Activated CD4-positive, CD25-positive, alpha-beta regulatory T cell (primary cell): ENCODE measurements at places on chromosomes 12 and 14.
A peak's percentile ranks its signal among the peaks of the same experiment; 100 is the strongest.

- no peak for DNase-seq
Observed at GRCh38 chr12:2650261-2651067, 144.3 kb upstream of the FKBP4 start.

DNA sequence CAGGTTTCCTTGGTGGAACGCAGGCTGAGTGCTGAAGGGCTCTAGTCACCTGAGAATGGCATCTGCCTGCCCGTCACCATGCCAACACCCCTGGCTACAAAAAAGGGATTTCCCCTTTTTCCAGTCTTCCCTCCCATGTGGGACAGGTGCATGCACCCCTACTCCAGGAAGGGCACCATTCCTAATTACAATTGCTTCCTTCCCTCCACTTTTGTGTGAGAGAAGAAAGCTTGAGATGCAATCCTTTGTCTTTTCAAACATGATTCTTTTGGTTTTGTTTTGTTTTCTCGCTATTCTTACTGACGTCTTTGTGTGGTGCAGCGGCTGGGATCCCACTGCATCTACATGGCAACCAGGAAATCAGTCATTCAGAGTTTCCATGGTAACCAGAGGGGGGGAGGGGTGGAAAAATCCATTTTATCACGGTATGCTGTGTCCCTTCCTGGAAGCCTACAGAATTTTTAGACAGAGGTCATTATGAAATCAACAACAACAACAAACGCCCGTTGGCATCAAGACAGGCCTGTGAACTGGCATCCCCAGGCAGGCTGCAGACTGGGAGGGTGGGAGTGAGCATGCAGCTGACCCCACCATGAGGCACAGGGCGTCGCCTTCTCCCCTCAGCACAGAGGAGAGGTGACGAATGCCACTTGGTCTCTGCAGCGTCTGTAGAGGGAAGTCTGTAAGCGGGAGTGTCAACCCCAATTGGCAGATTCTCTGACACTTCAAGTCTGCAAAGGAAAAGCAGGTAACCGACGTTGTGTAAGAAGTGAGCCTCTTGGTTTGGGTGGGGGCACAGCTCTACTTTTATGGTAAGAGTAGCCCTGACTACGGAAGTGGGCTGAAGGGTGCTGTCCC lies 13.6 kb upstream of the GNG2 start:
- DNase-seq, result peak; percentile 72

DNA sequence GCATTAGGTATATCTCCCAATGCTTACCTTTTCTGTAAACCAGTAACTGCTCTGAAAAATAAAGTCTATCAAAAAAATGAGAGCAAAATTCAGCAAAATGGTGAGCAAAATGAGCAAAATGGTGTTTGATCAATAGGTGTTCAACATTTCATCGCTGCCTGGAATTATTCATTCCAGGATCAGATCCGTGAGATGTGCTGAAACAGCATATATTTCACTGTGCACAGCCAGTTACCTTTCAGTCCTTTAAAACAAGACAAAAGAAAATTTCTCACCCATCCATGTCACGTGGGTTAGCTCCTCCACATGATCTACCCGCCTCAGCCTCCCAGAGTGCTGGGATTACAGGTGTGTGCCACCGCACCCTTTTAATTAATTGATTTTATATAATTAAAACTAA lies 8.1 kb upstream of the FGF23 start:
- DNase-seq, result no peak

DNA sequence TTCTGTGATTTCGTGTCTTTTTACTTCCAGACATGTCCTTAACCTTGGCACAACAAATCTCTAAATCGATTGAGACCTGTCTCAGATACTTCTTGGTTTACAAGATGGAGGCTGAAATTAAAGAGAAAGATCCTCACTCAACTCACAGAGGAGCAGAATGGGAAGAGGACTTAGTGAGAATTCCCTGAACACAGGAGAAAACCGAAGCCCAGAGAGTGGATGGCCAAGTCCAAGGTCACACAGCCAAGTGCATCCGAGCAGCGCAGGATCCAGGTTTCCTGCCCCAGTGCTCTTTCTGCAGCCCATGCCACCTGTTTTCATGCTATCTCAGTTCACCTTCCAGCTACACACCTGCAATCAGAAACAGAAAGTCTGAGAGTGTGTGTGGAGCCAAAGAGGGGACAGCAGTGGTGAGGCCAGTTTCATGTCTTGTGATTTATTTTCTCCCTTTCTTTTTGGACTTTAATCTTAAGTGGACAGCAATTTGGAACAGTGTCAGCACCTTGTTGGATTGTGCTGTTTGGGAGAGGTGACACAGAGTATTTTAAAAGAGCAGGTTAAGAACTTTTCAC lies 22.9 kb upstream of the TCL1B start:
- no peak for DNase-seq

DNA sequence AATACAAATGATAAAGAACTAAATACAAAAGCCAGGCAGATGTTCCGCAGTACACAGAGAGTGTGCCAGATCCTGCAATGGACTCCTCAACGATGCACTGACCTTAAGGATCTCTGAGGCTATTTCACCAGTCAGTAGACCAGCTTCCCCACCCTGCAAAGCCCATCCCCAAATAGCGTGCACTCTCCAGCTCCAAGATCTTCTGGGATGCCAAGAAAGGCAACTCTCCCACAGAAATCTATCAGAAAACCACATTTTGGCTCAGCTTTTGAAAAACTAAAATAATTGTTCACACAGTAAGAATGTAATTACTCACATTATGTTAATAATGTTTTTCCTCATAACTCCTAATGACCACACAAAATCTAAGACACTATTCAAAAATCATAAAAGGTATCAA lies 90.4 kb downstream of the PPP2R5E start:
- no peak for DNase-seq

DNA sequence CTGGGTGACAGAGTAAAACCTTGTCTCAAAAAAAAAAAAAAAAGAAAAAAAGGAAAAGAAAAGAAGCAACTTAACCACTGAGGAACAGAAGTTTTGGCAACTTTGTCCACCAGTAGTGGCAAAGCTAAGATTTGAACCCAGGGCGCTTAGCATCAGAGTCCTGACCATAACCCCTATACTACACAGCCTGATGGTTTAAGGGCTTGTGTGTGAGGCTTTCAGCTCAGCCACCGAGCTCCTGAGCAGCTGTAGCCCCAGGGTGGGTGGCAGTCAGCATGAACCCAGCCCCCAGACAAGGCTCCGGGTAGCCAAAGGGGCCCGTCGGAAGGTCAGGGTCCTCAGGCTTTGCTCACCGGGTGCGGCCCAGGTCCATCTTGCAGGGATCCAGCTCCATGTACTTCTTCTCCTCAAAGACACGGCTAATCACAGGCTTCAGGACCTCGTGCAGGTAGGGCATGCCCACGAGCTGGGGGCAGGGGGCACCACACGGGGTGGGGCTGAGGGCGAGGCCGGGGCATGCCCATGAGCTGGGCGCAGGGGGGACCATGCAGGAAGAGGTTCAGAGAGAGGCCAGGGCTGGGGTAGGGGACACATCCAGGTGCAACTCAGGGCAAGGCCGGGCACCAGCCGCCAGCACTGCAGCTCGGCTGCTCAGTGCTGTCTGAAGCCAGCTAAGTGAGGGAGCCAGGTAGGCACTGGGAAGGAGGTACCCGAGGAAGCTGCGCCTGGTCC lies 20.9 kb downstream of the RASAL1 start:
- DNase-seq, result no peak

- DNase-seq, result peak; percentile 14
Observed at GRCh38 chr12:54294152-54294952, 6.5 kb downstream of the NFE2 start.

GRCh38 chr14:44962334-44963043 lies 499 bp downstream of the TOGARAM1 start:
- DNase-seq, result peak; percentile 65

DNA sequence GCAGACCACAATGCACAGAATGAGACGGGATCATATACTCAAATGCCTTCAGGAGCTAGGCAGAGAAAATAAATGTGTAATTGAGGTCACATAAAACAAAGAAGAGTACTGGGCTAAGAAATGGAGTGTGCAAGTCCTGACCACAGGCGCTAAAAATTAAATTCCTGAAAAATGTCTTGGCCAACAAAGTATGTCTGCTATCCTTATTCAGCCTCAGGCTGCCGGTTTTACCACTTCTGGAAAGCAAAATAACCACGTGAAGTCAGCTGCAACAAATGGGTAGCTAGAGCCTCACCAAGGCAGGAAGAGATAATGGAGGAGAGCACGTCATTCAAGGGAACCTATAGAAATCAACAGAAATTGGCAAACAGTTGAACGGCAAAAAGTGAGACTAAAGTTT lies 3.1 kb downstream of the PYGL start:
- no peak for DNase-seq

- DNase-seq, result no peak
Observed at GRCh38 chr14:25050269-25051150, 563 bp upstream of the STXBP6 start.

GRCh38 chr12:8948701-8949341 lies 624 bp downstream of the M6PR start:
- DNase-seq, result no peak

DNA sequence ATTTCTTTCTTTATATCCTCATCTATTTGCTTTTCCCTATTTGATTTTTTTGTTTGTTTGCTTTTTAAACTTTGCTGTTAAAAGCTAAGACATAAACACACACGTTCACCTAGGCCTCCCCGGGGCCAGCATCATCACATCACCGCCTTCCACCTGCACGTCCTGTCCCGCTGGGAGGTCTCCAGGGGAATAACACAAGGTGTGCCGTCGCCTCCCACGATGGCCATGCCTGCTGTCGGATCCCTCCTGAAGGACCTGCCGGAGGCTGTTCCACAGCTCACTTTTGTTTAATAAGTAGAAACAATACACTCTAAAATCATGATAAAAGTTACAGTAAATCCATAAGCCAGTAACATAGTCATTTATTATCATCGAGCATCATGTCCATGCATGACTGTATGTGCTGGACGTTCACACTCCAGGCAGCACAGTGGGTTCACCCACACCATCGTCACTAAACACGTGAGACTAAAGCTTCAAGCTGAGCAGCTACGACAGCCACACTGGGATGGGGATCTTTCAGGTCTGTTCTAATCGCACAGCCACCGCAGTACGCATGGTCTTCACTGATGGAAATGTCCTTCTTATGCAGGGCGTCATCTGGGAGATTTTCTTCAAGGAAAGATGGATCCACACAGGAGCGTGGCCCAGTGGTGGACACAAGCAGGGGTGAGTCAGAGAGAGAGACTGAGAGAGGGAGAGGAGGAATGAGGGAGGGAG lies 3.6 kb downstream of the RIMBP2 start:
- no peak for DNase-seq

- DNase-seq, result no peak
Observed at GRCh38 chr14:64938972-64939816, 3.4 kb downstream of the GPX2 start.

DNA sequence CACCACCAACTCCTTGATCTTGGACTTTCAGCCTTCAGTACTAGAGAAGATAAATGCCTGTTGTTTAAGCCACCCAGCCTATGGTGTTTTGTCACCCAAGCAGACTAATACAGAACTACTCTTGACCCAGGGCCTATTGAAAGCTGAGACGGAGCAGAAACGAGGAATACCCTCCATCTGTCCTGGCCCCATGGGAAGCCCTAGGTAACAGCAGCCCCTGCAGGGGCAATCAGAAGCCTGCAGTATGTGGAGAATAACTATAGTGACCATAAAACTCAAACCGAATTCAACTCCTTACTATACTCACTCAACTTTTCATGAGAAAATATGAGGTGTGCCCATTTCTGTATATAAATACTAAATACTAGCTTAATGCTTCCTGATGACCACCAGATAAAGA lies 307.4 kb downstream of the NUAK1 start:
- DNase-seq, result no peak

DNA sequence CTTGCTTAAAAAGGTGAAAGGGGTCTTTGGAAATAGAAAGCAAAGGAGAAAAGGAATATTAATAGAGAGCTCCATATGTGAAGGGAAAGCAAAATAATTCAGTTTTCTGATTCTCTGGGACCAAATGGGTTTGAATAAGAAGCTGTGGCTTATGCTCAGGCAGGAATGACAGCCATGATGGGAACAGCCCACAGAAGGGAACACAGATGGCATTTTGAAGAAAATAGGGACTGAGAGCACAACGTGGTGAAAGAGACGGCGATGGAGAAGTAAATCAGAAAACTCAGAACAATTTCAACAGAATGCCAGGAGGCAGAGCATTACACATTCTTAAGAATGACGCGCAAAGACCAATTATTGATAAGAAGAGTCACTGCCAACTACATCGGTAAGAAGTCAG lies 102.8 kb downstream of the STXBP6 start:
- no peak for DNase-seq

DNA sequence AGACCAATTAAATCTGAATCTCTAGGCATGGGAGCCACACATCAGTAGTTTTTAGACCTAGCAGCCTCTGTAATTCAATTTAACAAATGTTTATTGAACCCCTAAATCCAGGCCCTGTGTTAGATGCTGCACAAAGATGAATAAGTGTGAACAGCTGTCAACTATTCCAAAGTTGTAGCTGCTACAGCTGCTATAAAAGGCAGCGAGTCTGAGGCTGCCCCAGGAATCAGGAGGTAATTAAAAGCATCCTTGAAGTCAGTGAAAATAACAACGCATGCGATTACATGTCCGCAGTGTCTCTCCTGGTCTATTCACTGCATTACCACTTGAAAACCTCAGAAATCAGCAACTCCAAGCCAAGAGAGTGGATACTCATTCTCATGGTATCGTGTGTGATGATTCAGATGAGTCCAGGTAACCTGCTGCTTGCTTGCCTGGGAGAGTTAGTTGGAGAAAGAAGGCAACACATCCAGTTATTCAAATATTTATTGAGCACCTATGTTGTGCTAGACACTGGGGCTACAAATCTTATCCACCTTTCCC lies 34.9 kb upstream of the DDHD1 start:
- no peak for DNase-seq

DNA sequence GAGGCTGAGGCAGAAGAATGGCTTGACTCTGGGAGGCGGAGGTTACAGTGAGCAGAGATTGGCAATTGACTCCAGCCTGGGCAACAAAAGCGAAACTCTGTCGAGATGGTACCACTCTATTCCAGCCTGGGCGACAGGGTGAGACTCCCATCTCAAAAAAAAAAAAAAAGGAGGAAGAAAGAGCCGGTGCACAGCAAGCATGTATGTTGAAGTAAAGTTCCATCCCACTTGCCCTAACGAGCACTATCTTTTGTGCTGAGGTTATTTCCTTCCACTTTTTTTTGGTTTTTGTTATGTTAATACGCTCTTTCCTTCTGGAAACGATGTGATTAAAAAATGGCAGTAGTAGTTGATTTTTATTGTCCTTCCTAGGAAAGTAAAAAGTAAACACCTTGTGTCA lies 19.5 kb upstream of the GOLGA5 start:
- DNase-seq, result no peak

DNA sequence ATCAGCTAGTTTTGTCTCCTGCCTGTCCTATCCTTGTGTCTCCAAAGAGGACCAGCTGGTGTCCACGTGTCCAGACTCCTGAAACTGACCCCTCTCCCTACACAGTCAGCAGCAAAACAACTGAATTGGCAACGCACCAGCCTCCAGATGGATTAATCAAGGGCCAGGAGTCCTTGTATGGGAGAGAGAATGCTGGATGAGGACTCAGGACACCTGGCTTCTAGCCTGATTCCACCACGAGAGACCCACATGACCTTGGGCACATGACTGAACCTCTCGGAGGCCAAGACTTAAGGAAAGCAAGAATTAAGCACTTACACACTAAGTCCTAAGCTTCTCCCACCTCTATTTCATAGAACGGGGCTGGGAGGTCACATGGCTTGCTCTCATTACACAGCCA lies 60.4 kb upstream of the CMKLR1 start:
- no peak for DNase-seq
